ENCODE measurements at places on chromosomes 5 and 9. TPM values are rescaled to one million over a fixed set of nuclear protein-coding genes. Genes with fewer than 3 reads are reported as not detected.

- no peaks in the 10 kb centered on the region for H3K36me3 ChIP-seq
- no peak for DNase-seq
- H3K4me3 ChIP-seq: no peak overlapping the region
- peaks cover 3% of the 10 kb centered on the region for H3K4me1 ChIP-seq
These were observed 11.6 kb upstream of the CLTB start for GRCh38 chr5:176427971-176428370.

DNA sequence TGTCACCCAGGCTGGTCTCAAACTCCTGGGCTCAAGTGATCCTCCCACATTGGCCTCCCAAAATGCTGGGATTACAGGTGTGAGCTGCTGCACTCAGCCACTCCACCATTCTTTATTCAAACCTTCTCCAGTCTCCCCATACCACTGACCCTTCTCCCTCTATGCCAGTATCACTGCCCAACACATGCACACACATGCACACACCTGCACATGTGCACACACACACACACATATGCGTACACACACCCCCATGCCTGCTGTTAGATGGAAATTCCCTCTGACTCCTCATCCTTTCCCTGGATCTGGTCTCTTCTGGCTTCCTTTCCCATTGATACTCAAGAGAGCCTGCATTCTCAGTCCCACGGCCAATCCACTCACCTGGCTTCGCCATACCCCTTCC lies 170.0 kb downstream of the CRB2 start:
- no peak overlapping the region for H3K27ac ChIP-seq
- H3K36me3 ChIP-seq: no peaks in the 10 kb centered on the region
- no peaks in the 10 kb centered on the region for H3K4me1 ChIP-seq
- DNase-seq: no peak
- no peak overlapping the region for H3K4me3 ChIP-seq

- peak overlapping the region; percentile 78 for H3K4me3 ChIP-seq
- peaks cover 7% of the 10 kb centered on the region for H3K4me1 ChIP-seq
- DNase-seq: peak; percentile 98
- peak overlapping the region; percentile 80 for H3K27ac ChIP-seq
These were observed 9.0 kb downstream of the RGS14 start for GRCh38 chr5:177366528-177367322.

GRCh38 chr9:37897665-37898064 lies 6.3 kb downstream of the SLC25A51 start:
- no peak overlapping the region for H3K27ac ChIP-seq
- H3K36me3 ChIP-seq: peaks cover 70% of the 10 kb centered on the region
- H3K27me3 ChIP-seq: no peaks in the 10 kb centered on the region
- H3K4me3 ChIP-seq: no peak overlapping the region
- DNase-seq: no peak

DNA sequence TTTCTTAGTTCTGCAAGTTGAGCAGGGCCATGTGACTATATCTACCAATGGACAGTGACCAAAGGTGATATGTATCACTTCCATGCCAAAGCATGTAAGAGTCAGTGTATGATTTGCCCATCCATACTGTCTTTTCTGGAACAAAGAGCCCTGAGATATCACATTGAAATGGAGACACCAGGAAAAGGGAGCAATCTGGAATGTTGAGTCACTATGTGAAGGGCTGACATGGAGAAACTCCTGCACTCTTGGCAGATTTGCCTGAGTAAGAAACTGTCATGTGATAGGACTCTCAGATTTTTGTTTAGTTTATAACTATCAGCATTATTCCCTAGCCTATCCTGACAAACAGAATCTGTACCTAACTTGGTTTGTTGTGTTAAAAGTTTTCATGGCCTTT lies 29.8 kb upstream of the TMEM161B start:
- H3K27me3 ChIP-seq: no peaks in the 10 kb centered on the region
- no peaks in the 10 kb centered on the region for H3K36me3 ChIP-seq
- H3K4me3 ChIP-seq: no peak overlapping the region

GRCh38 chr9:98709968-98710965 lies 1.5 kb upstream of the GABBR2 start:
- peaks cover 80% of the 10 kb centered on the region for H3K27me3 ChIP-seq
- no peaks in the 10 kb centered on the region for H3K36me3 ChIP-seq
- no peak overlapping the region for H3K27ac ChIP-seq
- no peak overlapping the region for H3K4me3 ChIP-seq

The SLC25A2 gene
- total RNA-seq: 0.50 TPM
